ENCODE measurements at places on chromosomes 11 and 22. TPM values are rescaled to one million over a fixed set of nuclear protein-coding genes. Genes with fewer than 3 reads are reported as not detected.
A peak's percentile ranks its signal among the peaks of the same experiment; 100 is the strongest.

DNA sequence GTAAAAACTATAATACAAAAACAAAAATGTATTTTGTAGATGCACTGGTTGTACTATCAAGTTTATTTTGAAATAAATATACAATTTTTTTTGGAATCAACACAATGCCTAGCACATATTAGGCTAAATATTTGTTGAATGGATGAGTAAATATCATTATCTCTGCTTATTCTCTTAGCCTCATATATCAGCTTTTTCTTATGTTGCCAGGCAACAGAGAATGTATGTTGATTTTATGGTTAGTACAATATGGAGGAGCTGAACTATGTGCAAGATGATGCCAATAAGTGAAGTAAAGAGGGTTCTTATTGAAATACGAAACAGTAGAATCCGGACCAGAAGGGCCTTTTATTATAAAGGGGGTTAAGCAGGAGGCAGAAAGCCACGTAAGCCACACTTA is 94.9 kb downstream of the FAR1 start:
- DNase-seq = no peak

- DNase-seq = no peak
These were observed 17.0 kb downstream of the TNKS1BP1 start for GRCh38 chr11:57307666-57308270.

DNA sequence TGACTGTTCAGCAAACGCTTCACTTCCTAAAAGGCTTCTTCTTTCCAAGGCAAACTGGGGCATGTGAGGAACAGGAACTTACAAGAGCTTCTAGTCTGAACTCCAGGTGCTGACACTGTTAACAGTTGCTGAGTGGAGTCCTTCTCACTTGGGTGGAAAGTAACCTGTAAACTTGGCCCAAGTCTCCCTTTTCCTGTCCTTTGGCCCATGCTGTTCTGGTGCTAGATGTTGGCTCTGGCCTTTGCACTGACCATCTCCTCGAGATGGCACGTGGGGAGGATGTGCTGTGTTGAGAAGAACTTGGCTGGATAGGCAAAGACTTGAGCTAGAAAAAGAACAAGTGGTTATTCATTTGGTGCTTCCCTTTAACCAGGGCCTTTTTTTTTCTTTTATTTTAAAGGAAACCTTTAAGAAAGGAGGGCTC is 53.6 kb downstream of the PTPRJ start:
- no peak for DNase-seq

GRCh38 chr11:117281869-117282268 is 9.3 kb upstream of the BACE1-AS start:
- DNase-seq = no peak

GRCh38 chr11:36039471-36039870 is 95.6 kb downstream of the LDLRAD3 start:
- no peak for DNase-seq

- DNase-seq = peak; percentile 43
These were observed 1.2 kb downstream of the PRG3 start for GRCh38 chr11:57379732-57380131.

DNA sequence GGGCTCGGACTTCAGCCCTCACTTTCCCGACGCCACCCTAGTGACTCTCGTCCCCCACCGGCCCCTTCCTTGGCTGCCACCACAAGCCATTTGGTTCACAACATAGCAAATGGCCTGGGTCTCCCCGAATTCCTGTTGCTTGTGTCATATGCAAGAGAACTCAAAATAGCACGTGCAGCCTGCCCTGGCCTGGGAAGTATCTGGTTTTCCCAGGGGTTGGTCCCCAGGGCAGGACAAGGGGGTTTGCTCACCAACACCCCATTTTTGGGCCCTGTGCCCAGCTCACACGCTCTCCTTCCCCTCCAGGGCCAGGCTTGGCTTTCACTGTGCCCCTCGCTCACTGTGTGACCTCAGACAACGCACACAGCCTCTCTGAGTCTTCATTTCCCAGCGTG is 12.8 kb upstream of the TPCN2 start:
- DNase-seq = peak; percentile 57

DNA sequence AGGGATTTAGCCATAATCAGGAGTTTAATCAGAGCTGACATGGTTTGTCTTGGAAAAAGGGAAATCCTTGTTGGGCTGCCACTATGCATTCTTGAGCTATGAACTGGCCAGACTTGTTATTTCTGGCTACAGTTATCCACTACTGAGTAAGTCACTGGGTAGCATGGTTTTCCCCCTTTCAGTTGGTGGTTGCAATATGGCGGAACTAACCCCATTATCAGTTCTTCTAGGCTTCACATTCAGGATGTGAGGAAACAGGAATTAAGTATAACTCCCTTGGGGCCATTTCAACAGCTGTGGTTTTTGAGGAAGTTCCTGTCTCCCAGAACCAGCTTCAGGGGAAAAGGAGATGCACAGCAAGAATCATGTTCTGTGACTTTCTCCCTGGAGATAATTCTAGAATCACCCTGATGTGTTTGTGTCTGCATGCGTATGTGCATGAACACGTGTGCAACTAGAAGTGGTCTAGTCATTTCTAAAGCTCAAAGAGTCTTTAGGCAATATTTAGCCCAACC is 103.0 kb upstream of the CD44 start:
- peak; percentile 99 for DNase-seq

GRCh38 chr11:128924510-128925249 is 18.0 kb downstream of the TP53AIP1 start:
- DNase-seq = no peak

- DNase-seq = no peak
These were observed 132.1 kb upstream of the PAX6 start for GRCh38 chr11:31943056-31943780.

DNA sequence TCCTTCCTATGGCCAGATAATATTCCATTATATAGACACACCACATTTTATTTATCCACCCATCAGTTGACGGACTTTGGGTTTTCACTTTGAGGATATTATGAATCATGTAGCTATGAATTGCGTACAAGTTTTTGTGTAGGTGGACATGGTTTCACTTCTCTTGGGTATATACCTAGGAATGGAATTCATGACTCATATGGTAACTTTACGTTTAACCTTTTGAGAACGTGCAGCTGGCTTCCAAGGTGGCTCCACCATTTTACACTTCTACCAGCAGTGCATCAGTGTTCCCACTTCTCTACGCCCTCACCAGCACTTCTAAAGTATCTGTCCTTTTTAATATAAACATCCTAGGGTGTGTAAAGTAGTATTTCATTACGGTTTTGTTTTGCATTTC is 112.0 kb downstream of the PLEKHA7 start:
- no peak for DNase-seq

Gene GNG3
- total RNA-seq = not detected

Gene OR8G5
- not detected for total RNA-seq

Gene MFRP
- total RNA-seq = 0.08 TPM

Gene TRIM49C
- not detected for total RNA-seq

Gene CARD18
- total RNA-seq = not detected

Gene SYCE3
- total RNA-seq = not detected

Gene TNNT3
- 0.81 TPM for total RNA-seq

Measured in fibroblast of the aortic adventitia (primary cell).